Peyer's patch (tissue), 4 donors: ENCODE measurements at places on chromosomes 11 and 22.
A peak's percentile ranks its signal among the peaks of the same experiment; 100 is the strongest.

DNA sequence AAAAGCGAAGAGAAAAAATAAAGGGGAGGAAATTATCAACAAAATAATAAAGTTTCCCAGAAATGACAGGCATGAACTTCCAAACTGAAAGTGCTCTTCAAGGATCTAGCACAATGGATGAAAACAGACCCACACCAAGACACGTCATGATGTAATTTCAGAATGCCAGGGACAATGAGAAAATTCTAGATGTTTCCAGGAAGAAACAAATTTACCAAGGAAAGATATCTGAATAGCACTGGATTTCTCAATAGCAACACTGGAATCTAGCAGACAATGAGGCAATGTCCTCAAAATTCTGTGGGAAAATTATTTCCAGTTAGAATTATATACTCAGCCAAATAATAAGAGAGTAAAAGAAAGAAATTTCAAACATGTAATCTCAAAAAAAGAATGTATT, 46.0 kb downstream of the DENND5A start:
- H3K4me1 ChIP-seq, result no peaks in the 10 kb centered on the region
- no peaks in the 10 kb centered on the region for H3K36me3 ChIP-seq
- H3K27ac ChIP-seq, result no peak overlapping the region
- no peak overlapping the region for H3K4me3 ChIP-seq
- no peak for DNase-seq
- H3K27me3 ChIP-seq, result no peaks in the 10 kb centered on the region

- no peak overlapping the region for H3K4me3 ChIP-seq
- H3K27me3 ChIP-seq, result no peaks in the 10 kb centered on the region
- H3K36me3 ChIP-seq, result no peaks in the 10 kb centered on the region
- no peak overlapping the region for H3K27ac ChIP-seq
Measured at GRCh38 chr11:124193221-124194010, 10.3 kb downstream of the OR10D3 start.

DNA sequence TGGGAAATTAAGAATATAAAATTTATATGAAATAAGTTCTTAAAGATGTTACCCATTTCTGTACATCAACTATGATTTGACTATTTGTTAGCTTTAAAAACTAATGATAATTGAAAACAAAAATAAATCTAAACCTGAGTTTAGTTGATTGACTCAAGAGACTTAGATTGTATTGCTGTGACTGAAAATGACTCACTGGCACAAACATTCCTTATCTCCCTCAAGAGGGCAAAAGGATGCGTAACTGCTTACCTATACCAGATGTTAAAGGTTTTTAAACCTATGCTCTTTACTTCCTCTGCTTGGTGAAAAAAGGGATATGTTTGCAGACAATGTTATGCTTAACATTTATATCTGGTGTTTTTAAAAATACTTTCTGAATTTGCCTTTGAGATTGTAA, 30.3 kb downstream of the ATM start:
- no peak for DNase-seq
- H3K27me3 ChIP-seq, result no peaks in the 10 kb centered on the region
- H3K36me3 ChIP-seq, result no peaks in the 10 kb centered on the region
- H3K4me1 ChIP-seq, result no peaks in the 10 kb centered on the region

DNA sequence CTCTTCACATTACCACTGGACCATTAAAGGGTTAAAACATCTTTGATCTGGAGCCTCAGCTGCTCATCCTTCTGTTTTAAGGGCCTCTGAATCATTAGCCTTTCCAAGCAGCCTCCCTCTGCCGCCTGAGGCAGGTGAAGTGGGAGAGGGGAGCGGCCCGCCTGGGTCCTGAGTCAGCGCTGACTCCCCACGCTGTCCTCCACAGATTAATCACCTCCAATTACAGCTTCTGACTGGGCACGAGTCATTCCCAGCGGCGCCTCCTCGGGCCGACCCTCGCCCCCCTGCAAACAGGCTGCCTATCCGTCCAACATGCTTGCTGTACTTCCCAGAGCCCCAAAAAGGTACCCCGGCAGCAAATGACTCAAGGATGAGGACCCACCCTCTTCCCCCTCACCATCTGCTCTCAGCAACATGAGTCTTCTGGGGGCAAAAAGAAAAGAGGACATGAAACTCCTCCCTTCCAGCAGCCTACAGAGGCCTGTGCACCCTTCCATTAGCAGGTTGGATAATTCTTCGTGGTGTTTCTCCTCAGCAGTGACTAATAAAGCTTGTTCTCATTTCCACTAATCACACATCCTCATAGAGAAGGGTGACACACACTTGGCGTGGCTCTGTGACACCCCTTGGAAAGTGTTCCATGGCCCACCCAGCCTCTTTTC, 44.3 kb upstream of the JAM3 start:
- H3K27ac ChIP-seq, result no peak overlapping the region
- no peaks in the 10 kb centered on the region for H3K36me3 ChIP-seq

DNA sequence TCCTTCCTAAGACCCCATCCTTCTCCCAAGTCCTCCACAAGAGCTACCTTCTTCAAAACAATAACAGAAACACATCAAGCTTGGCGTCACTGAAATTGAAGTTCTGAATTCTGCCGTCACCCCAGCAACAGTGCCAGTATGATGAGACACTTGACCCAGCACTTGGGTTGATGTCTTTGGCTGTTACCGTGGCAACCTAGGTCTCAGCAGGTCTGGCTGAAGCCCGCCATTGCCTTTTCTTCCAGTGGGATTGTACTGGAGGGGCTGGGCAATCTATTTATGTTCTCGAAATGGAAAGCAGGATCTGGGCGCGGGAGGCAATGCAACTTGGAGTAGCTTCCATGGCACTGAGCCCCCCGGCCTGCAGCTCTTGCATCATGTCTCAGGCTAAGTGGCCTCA, 23.8 kb downstream of the NPTXR start:
- H3K27me3 ChIP-seq, result no peaks in the 10 kb centered on the region
- no peak overlapping the region for H3K27ac ChIP-seq
- no peak for DNase-seq
- no peak overlapping the region for H3K4me3 ChIP-seq
- H3K4me1 ChIP-seq, result no peaks in the 10 kb centered on the region

DNA sequence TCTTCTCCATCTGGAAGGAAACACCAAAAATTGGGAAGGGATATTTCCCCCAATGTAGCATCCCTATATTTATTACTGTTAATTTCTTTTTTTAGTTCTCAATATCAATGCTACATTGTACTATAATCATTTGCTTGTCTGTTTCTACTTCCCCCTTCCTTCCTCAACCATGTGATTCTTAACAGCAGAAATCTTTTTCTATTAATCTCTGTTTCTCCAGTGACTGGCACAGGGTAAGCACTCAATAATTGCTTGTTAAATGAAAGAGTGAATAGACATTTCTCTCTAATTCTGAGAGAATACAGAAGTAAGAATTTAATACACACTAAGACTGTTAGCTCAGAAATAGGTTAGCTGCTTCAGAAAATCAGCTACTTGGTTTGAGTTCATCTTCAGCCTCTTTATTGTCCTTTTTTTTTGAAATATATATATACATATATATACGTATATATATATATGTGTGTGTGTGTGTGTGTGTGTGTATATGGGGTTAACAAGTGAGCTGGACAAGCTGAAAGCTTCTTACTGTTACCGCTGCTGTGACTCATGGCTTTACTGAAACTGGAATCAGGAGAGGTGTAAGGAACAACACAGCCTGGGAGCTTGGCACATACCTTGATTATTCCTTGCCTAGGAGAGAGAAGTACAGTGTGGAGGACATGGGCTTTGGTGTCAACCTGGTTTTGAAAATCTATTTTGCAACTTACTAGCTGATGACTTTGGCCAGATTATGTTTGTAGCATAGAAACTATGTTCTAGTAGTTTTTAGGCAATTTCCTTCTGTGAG, 26.2 kb upstream of the PDE3B start:
- no peak for DNase-seq
- H3K4me1 ChIP-seq, result no peaks in the 10 kb centered on the region
- no peak overlapping the region for H3K27ac ChIP-seq
- H3K27me3 ChIP-seq, result no peaks in the 10 kb centered on the region
- H3K4me3 ChIP-seq, result no peak overlapping the region

- no peaks in the 10 kb centered on the region for H3K36me3 ChIP-seq
- H3K27me3 ChIP-seq, result no peaks in the 10 kb centered on the region
- no peak overlapping the region for H3K27ac ChIP-seq
- H3K4me3 ChIP-seq, result no peak overlapping the region
Measured at GRCh38 chr11:96430668-96431067, 40.9 kb downstream of the JRKL start.

DNA sequence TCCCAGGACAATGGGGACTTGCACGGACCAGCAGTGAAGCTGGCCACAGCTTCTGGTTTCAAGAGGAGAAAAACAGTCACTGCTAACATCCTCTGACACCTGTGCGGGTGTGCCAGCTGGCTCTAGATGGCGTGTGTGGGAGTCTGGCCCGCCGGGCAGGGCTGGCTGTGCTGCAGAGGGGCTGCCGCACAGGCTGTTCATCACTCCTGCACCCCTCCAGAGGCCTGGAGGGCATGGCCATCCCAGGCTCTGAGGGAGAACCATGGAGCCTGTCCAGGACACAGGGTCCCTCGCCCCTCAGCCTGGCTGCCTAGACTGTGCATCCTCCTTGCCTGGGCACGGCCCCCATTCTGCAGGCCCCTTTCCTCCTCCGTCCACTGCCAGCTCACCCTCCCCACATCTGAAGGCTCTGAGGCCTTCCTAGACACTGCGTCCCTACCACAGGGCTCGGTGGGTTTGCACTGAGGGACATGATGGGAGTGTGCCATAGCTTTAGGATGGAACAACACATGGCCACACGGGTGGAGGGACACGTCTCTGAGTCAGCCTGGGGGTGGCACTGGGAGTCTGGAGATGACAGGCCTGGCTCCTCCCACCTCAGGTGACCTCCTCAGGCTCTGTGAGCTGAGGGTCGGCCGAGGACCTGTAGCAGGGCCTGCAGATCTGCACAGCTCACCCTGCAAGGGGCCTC, 42.1 kb upstream of the GNB1L start:
- H3K27me3 ChIP-seq, result no peaks in the 10 kb centered on the region
- H3K36me3 ChIP-seq, result peaks cover 38% of the 10 kb centered on the region
- peaks cover 23% of the 10 kb centered on the region for H3K4me1 ChIP-seq
- DNase-seq, result no peak

DNA sequence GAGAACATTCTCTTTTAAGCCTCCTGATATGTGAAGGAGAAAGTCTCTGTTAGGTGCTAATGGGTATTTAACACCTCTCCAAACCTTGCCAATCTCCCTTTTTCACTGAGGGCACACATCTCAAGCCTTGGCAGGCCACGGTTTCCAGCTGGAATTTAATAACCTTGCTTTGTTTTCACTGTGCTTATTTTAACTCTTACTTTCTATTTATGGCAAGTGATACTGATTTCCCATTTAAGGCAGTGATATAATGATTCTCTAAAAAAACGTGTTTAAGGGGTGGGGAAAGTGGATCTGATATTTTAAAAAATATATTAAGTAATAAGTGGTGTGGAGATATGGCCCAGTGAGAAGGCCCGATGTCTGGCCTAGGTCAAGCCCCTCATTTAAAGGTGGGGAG, 1.1 kb upstream of the RASD2 start:
- H3K4me1 ChIP-seq, result no peaks in the 10 kb centered on the region
- no peaks in the 10 kb centered on the region for H3K36me3 ChIP-seq
- no peak for DNase-seq
- H3K27ac ChIP-seq, result no peak overlapping the region
- peak overlapping the region; percentile 67 for H3K4me3 ChIP-seq

GRCh38 chr11:14095882-14096281, 133.4 kb downstream of the SPON1 start:
- DNase-seq, result no peak
- no peaks in the 10 kb centered on the region for H3K27me3 ChIP-seq
- H3K4me1 ChIP-seq, result no peaks in the 10 kb centered on the region
- H3K27ac ChIP-seq, result no peak overlapping the region
- H3K36me3 ChIP-seq, result no peaks in the 10 kb centered on the region
- H3K4me3 ChIP-seq, result no peak overlapping the region

DNA sequence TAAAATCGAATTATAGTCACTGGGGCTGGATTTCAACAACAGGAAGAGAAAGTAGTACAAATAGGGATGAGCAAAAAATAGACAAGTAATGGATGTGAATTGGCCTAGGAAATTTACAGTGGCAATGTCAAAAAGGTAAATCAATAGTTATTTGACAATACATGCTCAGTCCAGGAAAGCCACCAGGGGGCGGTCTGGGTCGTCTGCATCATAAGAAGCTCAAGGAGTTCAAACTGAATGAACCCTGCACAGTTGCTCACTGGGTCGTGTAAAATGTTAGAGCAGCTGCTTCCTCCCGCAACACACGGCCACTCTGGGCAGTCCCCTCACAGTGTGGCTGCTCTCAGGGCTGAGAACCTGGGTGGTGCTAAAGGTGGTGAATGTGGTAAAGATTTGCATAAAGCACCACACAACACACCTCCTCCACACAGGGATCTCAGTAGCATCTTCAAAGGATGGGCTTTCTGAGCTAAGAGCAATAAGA, 85.9 kb downstream of the ZNF280B start:
- H3K4me3 ChIP-seq, result no peak overlapping the region
- H3K27ac ChIP-seq, result no peak overlapping the region
- no peaks in the 10 kb centered on the region for H3K4me1 ChIP-seq
- no peaks in the 10 kb centered on the region for H3K36me3 ChIP-seq

DNA sequence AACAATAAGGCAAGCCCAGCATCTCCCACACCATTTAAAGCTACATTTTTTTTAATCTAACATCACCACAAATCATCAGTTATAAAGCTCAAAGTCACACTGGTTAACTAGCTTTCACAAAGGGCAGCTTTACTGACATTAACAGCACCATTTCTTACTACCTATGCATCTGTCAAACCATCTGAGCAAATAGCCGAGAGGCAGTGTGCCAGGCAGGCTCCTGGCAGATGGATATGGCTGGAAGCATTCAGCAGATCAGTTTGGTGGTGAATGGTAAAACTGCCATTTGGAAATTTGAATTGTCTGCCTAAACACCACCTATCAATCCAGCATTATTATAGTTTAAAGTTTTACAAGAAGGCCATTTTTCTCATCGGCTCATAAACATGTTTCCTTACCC, 131.2 kb downstream of the TTC28 start:
- H3K27ac ChIP-seq, result no peak overlapping the region
- no peaks in the 10 kb centered on the region for H3K4me1 ChIP-seq
- no peaks in the 10 kb centered on the region for H3K36me3 ChIP-seq
- no peaks in the 10 kb centered on the region for H3K27me3 ChIP-seq
- no peak for DNase-seq
- no peak overlapping the region for H3K4me3 ChIP-seq

DNA sequence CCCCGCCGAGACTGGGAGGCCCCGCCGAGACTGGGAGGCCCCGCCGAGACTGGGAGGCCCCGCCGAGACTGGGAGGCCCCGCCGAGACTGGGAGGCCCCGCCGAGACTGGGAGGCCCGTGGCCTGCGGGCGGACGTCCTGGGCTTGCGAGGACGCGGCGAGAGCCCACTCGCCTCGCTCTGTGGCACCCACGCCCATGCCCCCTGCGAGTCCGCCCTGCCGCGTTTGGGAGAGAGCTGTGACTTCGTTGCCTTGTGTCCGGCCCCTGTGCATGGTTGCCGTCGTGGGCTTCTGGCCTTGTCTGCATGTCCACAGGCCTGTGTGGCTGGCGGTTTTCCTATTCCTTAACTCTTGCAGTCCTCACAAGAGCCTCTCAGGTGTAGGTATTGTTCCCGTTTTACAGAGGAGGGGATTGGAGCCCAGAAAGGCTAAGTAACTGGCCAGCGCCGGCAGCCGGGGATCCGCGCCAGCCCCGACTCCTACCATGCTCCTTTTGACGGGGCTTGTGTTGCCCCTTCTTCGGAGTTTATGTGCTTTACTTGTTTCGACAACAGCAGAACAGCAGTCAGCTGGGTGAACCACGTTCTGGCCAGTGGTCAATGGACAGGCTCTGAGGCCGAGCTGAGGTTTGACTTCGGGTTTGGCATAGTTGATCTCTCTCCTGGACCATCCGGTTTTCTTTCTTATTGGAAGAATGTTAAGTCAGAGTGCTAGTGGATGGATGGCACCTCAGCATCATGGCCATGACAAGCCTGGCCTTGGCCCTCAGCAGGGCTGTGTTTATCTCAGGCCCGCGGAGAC, 741 bp downstream of the PHRF1 start:
- no peaks in the 10 kb centered on the region for H3K27me3 ChIP-seq
- H3K4me3 ChIP-seq, result peak overlapping the region; percentile 60
- no peak for DNase-seq
- peak overlapping the region; percentile 93 for H3K27ac ChIP-seq
- H3K36me3 ChIP-seq, result no peaks in the 10 kb centered on the region
